ENCODE measurements at places on chromosomes 7 and 10.

GRCh38 chr10:70566515-70567290 is 35.8 kb downstream of the PRF1 start:
- no peak for DNase-seq

GRCh38 chr10:88131511-88132139 is 268.2 kb downstream of the PTEN start:
- no peak for DNase-seq

- no peak for DNase-seq
Measured at GRCh38 chr7:92352009-92352408, 95.3 kb upstream of the GATAD1 start.

GRCh38 chr10:33927347-33927746 is 592.9 kb upstream of the NRP1 start:
- no peak for DNase-seq

DNA sequence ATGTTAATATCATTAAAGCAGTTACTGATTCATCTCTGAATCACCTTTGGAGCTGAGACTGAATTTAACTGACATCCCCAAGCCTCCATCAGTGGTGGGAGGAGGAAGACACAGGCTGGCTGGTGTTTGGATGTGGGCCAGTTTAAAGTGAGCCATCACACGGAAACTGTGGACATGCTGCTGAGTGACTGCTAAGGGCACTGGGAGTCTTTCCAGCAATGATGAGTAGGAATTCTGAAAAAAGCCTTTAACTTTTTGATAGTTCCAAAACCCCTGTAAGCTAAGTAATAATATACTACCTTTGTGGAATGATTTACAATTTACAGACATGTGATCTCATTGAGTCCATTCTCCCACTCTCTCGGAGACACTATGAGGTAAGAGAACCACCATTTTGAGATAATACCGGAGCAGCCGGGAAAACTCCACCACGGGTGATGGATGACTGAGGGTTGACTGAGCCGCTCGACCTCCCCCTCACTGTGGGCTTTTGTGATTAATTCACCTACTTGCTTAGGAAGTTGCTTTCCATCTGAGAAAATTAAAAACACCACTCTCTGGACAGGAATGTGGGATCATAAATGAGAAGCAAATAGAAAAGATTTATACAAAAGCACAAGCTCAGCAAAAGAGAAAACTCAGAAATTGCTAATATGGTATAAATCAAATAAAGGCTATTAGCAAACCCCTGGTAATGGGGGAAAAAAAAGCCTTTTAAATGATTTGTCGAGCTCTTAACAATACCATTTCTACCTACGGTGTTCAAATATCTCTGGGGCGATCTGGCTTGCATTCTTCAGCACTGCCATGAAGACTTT is 194.8 kb downstream of the FANK1 start:
- DNase-seq: no peak

DNA sequence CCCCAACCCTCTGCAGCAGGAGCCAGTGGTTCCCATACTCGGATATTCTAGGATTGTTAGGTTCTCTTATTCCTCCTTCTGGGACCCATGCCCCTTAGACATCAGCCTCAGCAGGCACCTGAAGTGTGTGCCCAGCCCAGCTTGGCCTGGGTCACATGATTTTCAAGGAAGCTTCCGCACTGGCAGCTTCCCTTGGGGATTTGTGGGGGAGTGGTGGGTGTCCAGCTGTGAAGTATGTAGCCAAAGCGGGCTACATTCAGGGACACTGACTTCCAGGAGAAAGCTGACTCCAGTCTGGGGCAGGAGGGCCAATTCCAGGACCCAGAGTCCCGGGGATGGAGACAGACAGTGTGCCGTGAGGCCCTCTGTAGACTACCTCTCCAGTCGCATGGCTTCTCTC is 1.3 kb downstream of the LDB1 start:
- peak; percentile 43 for DNase-seq

GRCh38 chr10:116316503-116316902 is 7.7 kb upstream of the CCDC172 start:
- DNase-seq: peak; percentile 10

DNA sequence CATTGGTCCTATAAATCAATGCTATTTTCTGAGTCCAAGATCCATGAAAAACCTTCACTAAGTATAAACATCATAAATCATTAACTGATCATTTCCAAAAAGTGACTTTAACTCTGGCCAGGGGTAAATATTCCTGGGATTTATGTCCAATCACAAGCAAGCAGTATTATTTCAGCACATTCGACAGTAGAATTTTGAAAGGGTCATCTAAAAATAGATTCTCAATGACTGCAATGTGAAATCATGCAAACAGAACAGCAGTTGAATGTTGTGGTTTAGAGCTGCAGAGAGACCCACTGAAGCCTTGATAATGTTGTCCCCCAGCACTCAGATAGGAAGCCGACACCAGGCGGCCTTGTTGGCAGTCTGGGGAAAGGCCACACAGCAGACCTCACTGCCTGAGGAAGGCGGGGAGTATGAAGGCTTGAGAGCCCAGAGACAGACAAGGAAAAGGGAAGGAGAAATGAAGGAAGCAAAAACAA is 38.1 kb downstream of the FAM107B start:
- peak; percentile 82 for DNase-seq

DNA sequence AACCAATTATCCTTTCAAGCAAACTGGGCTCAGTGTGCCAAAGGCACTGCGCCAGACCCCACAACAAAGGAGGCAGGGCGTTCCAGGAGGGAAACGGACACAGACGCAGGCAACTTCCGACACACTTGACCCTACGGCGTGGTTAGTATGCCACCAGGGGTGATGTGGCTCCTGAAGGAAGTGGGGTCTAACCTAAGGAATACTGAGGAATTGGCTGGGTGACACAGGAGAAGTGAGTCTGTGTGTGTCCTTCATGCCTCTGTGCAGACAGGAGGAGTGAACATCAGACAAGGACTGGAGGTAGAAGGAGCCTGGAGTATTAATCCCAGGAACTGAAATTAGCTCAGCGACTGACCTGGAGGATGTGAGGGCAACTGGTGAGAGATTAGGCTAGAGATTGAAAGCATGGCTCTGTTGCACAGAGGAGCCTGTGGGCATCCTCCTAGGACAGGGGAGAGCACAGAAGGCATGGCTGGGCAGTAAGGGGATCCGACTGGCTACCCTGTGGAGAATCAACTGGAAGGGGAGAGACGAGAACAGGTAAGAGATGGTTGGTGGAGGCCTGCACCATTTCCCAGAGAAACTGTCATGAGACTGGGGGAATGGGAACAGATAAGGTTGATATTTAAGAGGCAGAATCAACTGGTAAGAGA is 27.8 kb downstream of the GSDME start:
- no peak for DNase-seq

DNA sequence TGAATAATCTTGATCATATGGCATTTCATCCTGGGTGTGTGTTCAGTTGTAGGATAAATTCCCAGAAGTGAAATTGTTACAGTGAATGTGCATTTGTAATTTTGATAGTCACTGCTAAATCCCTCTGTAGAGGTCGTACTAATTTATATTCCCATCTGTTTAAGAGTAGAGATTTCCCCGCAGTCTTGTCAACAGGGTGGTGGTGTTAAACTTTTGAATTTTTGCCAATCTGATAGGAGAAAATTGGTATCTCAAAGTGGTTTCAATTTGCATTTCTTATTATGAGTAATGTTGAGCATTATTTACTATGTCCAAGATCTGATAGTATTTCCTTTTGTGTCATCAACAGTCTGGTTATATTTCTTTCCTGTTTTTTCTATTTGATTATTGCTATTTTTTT is 101.7 kb downstream of the AUTS2 start:
- no peak for DNase-seq

DNA sequence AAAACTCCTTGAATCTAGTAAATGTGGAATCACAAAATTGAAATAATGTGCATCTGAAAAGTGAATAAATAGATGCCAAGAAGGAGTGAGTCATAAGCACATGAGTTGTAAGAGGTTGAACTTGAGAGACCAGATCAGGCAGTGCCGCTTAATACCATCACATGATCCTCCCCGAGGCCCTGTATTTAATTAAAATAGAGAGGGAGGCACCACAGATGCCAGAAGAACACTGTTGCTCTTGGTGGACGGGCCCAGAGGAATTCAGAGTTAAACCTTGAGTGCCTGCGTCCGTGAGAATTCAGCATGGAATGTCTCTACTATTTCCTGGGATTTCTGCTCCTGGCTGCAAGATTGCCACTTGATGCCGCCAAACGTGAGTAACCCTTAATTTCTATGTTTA is at the start of gene GPNMB:
TSS of gene GPNMB (plus strand) at position 221 of the 400 bp plus-strand sequence. CDS start at position 304, 83 bp downstream.
- DNase-seq: no peak

GRCh38 chr7:130943336-130943901 is 209.4 kb upstream of the KLF14 start:
- DNase-seq: no peak

GRCh38 chr7:3206771-3207191 is 94.3 kb upstream of the SDK1 start:
- no peak for DNase-seq

DNA sequence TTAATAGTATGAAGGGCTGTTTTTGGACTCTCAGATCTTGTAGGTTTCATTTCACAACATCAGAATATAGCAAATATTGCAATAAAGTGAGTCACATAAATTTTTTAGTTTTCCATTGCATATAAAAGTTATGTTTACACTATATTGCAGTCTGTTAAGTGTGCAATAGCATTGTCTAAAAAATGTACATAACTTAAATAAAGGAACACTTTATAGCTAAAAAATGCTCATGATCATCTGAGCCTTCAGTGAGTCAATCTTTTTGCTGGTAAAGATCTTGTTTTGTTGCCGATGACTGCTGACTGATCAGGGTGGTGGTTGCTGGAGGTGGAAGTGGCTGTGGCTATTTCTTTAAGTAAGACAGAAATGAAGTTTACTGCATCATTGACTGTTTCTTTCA is 42.0 kb downstream of the ABCA13 start:
- DNase-seq: no peak

- no peak for DNase-seq
Measured at GRCh38 chr10:72009425-72010081, 45.4 kb downstream of the CHST3 start.

GRCh38 chr10:60139798-60140566 is 233.6 kb upstream of the CCDC6 start:
- no peak for DNase-seq

- no peak for DNase-seq
Measured at GRCh38 chr10:59682986-59683937, 26.4 kb downstream of the SLC16A9 start.

- DNase-seq: no peak
Measured at GRCh38 chr7:97013134-97013844, 7.9 kb downstream of the DLX6 start.

- no peak for DNase-seq
Measured at GRCh38 chr10:34104829-34105572, 710.1 kb downstream of the PARD3 start.

DNA sequence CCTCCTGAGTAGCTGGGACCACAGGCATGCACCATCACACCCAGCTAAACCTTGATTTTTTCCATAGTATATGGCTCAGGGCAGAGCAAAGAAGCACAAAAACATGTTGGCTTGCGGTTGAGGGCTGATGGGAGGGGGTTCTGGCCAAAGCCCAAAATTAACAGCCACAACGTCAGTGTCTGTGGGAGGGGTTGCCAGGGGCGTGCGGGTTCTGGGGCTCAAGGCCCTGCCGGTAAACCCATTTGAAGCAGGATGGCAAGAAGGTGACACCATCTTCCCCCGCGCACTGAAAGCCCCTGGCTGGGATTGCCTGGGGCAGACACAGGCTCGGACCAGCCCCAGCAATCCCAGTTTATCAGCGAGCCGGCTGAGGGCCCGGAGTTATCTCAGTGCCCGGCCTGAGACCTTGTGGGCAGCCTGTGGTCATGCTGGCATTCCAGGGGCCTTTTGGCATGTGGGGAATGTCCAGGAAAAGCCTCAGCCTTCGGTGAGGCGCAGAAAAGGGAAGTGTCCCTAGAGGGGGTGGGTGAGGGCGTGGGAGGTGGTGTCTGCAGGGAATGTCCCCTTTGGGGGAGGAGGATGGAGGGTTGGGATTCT is 167.7 kb upstream of the TNRC18 start:
- DNase-seq: peak; percentile 60

DNA sequence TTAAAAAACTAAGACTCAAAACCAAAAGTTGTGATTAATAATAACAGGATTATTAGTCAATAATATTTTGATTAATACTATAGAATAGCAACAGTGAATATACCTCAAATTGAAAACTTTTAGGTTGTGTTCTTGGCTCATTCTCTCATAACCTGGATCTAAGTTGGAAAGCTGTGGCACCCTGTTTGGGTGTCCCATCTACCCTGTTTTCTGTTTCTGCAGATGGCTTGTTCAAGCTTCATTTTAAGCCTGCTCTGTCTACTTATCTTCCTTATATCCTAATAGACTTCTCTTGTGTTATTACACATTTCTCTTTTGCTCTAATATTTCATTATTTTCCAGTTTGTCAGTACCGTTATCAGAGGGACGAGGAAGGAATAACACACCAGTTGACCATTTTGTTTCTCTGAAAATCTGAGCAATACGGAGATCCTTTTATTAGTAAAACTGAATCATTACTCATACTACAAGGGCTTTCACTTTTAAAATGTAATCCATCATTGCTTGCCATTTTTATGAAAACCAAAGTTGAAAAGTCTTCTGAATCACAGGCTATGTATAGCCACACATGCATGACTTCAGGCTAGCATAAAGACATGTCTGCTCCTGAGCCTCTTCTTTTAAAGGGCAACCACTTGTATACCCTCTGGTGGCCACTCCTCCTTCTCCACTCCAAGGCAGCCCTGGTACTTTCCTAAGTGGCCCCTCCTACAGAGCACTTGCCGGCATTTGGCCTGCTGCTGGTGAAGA is 22.3 kb downstream of the COX15 start:
- no peak for DNase-seq

GRCh38 chr10:55446441-55447002 is 645.5 kb upstream of the PCDH15 start:
- DNase-seq: no peak

DNA sequence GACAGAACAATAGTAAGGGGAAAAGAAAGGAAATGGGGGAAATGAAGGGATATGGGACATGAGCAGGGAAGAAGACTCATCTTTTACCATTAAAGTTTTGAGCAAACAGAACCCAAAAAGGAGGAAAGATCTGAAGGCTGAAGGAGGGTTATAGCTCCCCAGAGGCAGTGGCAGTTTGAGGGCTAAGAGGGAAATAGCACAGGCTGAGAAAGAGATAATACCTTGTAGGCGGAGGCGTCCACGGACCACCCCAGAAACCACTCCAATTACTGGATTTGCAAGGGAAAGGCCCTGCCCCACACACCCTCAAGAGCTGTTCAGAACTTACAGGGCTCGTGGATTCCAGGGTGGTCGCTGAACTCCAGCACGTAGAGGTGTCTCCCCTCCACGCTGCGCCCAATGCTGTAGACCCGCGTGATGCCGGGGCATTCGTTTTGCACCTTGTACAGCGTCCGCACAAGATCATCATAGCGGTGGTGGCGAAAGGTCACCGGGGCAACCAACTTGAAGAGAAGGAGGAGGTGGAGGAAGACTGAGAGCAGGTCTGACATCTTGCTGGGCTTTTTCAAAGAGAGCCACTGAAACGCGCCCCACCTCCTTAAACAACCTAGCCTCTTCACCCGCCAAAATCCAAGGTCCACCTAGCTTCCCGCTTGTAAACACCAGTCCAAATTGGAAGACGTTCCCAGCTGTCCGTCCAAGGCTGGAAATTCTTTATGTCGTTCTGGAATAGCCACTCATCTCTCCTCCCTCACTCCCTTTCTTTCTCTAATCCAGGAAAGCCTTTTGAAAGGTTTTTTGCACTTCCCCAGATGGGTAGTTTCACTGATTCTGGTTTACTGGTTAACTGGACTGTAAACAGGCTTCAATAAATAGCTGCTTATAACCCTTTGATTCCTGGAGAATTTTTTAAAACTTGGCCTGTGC is at the start of gene CPN1:
TSS of gene CPN1 (minus strand) at position 795 of the 927 bp plus-strand sequence. CDS start at position 551, 244 bp downstream.
- DNase-seq: no peak
